ENCODE measurements at places on chromosomes 12 and 14.

- no peak for DNase-seq
These were observed 319.4 kb downstream of the KCNC2 start for GRCh38 chr12:74890237-74890599.

GRCh38 chr12:13038491-13039161 is 5.6 kb upstream of the FAM234B start:
- DNase-seq = no peak

DNA sequence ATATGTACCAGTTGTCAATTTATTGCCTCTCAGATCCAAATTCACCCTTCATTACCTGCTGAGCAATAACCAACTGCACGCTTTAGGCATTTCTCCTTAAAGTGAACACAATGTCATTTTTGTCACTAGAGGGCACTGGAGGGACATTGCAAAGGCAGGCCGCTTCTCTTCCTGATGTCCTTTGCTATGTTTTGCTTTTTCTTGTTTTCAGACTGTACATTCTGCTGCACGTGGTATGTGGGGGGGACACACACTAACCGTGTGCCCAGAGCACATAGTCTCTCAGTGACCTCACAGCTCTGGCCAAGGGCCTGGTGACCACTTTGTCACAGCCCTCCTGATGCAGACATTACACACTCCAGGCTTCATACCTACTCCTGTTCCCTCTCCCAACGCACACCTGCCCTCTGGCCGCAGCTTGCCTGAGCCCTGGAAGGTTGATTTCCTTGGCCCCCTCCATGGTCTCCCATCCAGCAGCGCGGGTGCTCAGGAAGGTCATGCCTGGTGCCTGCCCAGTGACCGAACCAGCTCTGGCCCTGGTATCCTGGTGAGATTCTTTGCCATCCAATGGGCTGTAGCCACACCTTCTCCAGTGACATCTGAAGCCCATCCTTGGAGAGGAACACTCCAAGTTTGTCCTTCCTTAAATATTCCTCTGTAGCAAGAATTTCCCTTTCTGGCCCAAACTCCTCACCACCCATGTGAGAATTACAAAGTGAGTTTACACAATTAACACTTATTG is 39.9 kb downstream of the MYO1H start:
- DNase-seq = no peak

DNA sequence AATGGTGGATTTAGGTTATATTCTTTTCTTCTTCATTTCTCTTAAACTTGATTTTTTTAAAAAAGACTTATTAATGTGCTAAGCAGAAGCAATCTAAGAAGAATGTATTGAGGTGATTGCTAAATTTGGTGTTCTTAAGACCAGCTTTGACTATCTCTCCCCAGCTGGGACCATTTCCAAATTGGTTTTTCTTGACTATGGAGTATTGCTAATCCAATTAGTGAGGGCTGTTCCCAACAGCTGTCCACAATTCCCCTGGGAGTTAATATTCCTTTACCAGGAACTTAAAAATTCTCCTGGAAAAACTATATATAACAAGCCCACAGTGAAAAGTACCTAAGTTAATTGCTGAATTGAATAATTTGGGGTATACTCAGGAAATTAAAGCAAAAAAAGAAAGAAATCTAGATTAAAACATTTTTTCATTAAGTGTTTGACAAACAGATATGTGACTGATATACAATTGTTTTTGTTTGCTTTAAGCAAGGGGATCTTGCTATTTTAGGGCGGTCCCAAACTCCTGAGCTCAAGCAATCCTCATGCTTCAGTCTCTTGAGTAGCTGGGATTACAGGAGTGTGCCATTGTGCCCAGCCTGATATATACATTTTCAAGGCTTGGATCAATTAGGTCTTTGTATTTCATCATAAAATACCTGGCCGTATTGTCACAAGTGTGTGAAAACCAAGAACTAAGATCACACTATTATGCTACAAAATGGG is 105.0 kb downstream of the FAR2 start:
- DNase-seq = no peak

GRCh38 chr12:78096909-78097597 is 266.4 kb downstream of the NAV3 start:
- DNase-seq = no peak

- no peak for DNase-seq
These were observed 33.7 kb upstream of the HELB start for GRCh38 chr12:66268562-66268961.
